ENCODE measurements at places on chromosomes 16 and 17.

DNA sequence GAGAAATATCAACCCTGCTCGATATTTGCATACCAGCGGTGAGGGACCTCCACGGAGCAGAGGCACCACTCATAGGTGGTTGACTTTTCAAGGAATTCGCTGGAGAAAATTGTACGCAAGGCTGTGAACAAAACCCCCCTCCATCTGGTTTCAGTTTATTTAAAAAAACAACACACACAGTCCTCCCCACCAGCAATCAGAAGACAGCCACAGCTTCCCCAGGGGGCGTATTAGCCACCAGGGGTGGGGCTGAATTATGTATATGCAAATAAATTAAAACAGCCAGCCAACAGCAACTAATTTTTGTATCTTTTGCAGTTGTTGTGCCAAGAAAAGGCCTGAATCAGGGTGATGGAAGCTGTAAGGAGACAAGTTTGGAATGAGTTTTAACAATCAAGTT, 5.9 kb upstream of the HSD11B2 start:
- DNase-seq, result no peak

GRCh38 chr16:88290850-88291830, 91.6 kb upstream of the ZNF469 start:
- DNase-seq, result no peak

- DNase-seq, result no peak
Measured at GRCh38 chr16:66538910-66539309, 11.0 kb downstream of the TK2 start.

- DNase-seq, result no peak
Measured at GRCh38 chr17:4772235-4772613, 538 bp downstream of the TM4SF5 start.

DNA sequence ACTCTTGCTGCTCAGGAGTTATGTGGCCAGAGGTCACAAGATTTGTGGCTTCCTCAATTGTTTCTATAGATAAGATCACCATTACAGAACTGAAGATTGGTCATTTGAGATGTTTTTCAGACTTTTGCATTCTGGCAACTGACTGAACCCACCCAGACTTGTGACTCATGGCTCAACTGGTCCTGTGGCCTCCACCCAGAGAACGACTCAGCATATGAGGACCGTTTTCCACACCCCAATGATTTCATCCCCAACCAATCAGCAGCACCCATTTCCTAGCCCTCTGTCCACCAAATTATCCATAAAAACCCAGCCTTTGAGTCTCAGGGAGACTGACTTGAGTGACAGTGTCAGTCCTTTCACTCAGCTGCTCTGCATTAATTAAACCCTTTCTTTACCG, 143.2 kb upstream of the ASIC2 start:
- no peak for DNase-seq

- DNase-seq, result no peak
Measured at GRCh38 chr17:3308603-3309002, 10.4 kb upstream of the OR3A1 start.

DNA sequence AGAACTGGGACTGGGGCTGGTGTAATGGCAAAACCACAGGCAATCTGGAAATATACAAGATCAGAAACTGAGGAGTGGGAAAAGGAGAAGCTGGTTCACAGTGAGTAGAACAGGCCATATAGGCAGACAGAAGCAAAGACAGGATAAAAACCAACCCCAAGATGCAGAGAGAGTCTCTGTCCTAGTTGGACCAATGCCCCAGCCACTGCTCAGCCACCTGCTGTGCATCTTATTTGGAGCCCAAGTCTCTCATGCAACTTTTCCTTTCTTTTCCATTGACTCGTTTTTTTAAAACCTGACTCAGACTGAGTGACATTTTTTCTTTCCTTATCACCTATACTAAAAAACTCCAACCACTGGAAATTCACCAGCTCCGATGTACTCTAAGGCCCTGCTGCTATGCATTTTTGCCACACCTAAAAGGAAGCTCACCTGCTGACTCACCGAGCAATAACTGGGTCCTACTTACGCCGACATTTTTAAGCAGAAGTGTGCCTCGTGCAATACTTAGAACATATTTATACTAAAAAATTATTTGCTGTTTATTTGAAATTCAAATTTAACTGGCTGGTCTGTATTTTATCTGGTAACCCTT, 100.8 kb upstream of the XYLT1 start:
- no peak for DNase-seq

DNA sequence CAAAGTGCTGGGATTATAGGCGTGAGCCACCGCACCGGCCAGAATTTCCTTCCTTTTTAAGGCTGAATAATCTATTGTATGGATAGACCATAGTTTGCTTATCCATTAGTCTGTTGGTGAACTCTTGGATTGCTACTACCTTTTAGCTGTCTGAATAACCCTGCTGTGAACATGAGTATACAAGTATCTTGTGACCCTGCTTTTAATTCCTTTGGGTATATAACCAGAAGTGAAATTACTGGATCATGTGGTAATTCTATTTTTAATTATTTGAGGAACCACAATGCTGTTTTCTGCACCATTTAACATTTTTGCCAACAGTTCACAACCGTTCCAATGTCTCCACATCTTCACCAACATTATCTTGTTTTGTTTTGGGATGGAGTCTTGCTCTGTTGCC, 4.6 kb upstream of the OTOA start:
- no peak for DNase-seq

DNA sequence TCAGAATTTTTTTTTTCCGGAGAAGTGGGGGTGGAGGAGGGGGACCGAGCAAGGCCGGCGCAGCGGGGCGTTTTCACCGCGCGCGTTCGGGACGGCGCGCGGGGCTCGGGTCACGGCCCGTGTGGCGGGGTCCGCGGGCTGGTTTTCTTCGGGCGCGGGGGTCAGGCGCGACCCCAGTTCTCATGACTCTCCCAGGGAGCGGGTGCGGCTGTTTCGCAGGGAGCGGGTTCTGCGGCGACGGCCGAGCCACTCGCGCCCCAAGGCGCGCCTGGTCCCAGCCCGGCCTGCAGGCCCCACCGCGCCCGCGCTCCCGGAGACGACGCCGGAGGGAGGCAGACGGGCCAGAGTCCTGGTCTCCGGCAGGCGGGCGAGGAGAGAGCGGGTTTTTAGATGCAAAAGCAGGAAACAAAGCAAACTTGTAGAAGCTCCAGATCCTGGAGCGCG, 1.0 kb downstream of the BAHCC1 start:
- no peak for DNase-seq

GRCh38 chr17:6488008-6488539, 43.8 kb downstream of the PIMREG start:
- DNase-seq, result no peak

- no peak for DNase-seq
Measured at GRCh38 chr17:33390479-33391176, 97.5 kb upstream of the ASIC2 start.

- DNase-seq, result no peak
Measured at GRCh38 chr17:68029512-68030215, 5.9 kb upstream of the KPNA2 start.

DNA sequence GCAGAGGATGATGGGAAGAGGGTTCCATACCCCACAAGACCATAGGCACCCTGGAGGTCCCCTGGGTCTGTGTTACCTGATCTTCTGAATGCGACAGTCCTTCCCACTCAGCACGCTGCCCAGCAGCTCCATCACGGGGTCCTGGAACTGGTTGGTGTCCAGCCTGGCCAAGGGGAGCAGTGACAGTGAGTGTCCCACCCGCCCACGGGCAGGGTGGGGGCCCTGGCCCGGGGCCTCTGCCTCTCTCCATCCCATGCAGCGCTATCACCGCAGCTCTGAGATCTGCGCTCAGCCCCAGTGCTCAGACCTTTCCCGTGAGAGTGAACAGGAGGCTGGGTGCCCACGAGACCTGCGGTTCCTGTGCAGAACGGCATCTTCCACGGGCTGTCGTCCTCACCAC, 15.6 kb downstream of the NLRC3 start:
- no peak for DNase-seq

DNA sequence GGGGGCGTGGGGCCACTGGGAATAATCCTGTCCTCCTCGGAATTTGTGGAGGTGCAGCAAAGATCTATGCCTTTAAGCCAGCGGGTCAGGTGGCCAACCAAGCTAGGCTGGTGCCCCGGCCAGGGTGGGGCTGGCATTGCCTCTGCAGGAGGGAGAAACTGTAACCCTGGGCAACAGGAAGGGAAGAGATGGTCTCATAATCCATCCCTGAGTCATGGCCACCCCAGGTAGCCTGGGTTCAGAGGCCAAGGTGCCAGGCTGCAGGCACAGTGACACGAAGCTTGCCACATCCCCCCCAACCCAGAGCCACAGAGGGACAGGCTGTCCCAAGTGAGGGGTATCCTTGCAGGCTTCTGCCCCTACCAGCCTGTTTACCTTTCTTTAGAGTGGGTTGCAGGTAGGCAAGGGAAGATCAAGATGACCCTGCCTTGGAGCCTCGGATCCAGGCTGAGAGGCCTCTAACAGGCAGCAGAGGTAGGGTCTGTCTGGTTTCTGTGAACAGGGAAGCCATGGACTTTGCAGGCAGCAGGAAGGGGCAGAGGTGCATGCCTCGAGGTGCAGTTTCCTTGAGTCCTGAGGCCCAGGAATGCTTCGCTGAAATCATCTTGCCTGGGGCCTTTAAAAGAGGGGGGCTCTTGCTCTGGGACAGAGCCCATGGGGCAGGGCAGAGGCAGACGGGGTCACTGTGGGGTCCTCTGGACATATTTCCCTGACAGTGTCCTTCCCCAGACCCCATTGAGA, 4.0 kb downstream of the LASP1 start:
- no peak for DNase-seq

GRCh38 chr17:2954898-2955445, 108.4 kb downstream of the OR1D5 start:
- peak; percentile 94 for DNase-seq

GRCh38 chr16:81164958-81165357, 68.8 kb upstream of the GCSH start:
- no peak for DNase-seq

DNA sequence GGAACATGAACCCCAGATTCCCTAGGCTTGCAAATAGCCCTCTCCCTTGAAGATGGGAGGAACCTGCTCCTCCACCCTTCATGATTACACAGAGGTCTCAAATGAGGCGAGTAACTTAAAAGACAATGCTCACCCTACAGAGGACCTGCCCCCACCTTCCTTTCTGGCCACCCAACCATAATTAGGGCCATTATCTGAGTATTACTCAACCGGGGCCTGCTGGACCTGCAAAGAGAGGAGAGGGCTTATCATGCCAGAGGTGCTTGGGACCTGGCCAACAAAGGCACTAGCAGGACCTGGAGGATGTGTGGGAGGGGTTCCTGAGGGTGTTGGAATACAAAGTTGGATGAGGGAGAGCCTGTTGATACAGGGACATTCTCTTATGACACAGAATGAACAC, 42.4 kb downstream of the RNF157 start:
- no peak for DNase-seq

- no peak for DNase-seq
Measured at GRCh38 chr17:29119265-29119664, 60.9 kb downstream of the MYO18A start.

- no peak for DNase-seq
Measured at GRCh38 chr17:7486181-7486580, 2.0 kb downstream of the POLR2A start.

DNA sequence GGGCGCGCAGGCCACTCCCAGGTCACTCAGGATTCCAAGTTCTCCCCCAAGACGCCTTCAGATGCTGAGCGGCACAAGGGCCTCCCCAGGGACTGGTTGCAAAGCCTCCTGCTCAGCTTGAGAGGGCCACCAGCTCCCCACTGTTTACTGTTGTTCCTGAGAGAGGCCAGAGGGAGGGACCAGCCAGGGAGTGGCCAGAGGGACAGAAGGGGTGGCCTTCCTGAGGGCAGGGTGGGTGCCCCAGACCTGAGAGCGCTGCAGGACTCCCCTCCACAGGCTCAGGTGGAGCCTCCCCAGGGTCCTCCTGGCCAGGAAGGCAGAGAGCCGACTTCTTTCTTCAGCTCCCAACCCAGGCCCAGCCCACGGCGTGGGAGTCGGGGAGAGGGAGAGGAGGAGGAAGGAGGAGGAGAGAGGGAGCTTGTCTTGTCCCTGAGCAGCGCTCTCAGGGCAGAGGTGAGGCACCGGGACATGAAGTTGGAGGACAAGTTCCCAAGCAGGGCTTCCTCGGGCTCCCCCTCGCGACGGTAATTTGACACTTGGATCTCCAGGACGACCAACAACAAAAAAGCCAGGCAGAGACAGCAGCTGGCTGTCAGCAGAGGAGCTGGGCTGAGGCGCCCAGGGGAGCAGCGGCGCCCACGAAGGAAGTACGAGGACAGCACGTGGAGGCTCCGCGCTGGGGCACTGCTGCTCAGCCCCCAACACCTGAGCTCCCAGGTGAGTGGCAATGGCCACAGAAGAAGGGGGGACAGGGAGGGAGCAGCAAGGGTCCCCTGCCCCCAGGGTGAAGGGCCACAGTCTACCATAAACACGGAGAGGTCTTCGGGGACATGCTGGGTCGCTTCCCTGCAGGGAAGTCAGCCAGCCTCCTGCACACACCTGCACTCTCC, 497 bp downstream of the SMIM5 start:
- DNase-seq, result peak; percentile 61

- no peak for DNase-seq
Measured at GRCh38 chr17:8387914-8388651, 5.1 kb upstream of the RPL26 start.

- DNase-seq, result peak; percentile 14
Measured at GRCh38 chr17:69819316-69820087, 255.5 kb upstream of the KCNJ16 start.

DNA sequence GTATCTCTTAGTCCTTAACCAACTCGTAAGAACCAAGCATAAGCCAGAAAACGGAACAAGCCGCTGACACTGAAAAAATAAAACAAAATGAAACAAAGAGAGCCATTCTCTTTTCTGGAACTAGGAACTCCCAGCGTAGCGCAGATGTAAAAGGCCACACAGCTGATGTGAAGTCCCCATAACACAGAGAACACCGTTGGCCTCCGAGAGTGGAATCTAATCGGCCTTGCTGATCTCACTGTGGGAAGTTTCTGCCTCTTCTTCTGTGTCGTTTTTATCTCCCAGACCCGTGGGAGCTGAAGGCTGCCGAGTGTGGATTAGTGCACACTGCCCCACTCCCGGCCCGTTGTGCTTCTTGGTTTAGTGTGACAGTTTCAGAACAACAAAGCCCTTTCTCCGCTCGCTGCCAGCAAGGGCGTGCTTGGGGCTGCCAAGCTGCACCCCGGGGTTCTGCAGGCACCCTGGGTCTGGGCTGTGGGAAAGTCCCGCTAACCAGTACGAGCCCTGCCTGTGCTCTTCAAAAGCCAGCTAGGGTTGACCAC, 21.7 kb downstream of the TTYH2 start:
- no peak for DNase-seq

DNA sequence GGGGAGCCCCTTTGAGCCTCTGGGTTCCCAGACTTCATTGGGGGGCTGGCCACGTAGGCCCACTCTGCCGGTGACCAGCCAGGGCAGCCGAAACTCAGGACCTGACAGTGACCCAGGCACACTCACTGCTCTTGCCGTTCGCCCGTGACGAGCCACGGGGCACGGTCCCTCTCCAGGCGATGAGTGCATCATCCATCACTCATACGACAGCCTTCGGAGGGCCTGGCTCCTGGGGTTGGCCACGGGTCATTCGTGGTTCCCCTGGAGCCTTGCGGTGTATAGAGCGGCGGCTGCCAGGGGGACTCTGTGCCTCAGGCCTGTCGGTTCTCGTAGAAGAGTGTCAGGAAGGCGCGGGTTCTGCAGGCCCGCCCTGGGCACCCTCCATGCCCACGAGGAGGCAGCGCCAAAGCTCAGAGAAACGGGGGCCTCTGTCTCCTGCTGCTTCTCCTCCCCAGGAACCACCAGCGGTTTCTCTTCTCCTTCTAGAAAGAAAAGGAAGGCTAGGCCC, 11.2 kb upstream of the NUDT16L1 start:
- DNase-seq, result no peak

GRCh38 chr17:81037026-81037797, 2.3 kb downstream of the BAIAP2 start:
- DNase-seq, result no peak
